ENCODE measurements at places on chromosomes 2 and 18. TPM values are rescaled to one million over a fixed set of nuclear protein-coding genes. Genes with fewer than 3 reads are reported as not detected.

- no peak for DNase-seq
These were observed 8.0 kb upstream of the SERTAD2 start for GRCh38 chr2:64661741-64662169.

GRCh38 chr2:239778042-239778851, 246.9 kb downstream of the NDUFA10 start:
- DNase-seq, result no peak

GRCh38 chr2:170213651-170214050, 35.7 kb downstream of the MYO3B start:
- no peak for DNase-seq

DNA sequence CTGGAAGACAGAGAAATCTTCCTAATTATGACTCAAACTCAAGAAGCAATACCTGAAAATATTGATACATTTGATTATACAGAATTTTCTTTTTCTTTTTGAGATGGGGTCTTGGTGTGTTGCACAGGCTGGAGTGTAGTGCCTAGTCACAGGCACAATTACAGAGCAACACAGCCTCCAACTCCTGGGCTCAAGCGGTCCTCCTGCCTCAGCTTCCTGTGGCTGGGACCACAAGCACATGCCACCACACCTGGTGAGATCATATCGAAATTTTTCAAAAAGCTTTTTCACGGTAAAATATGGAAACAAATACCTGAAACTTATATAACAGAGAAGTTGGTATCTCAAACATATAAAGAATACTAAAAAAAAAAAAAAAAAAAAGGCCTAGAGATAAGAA, 27.9 kb downstream of the TGFBRAP1 start:
- DNase-seq, result no peak

DNA sequence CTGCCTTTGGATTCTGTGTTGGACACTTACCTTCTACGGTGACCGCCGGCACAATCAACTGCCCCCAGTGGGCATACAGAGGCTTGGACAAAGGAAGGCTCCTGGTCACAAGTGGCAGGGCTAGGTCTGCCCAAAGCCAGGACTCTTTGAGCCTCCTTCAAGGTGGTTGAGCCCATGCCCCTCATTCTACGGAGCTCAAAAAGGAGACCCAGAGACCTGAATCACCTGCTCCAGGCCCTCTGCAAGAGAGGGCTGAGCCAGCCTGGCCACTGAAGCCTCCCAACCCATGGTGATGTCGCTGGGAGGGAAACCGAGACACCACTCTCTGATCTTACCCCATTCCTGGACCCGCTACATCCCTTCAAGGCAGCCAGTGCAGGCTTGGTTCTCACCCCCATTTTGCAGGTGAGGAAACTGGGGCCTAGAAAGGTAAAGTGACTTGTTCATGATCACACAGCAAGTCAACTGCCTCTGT, 87.9 kb downstream of the INHBB start:
- DNase-seq, result no peak

DNA sequence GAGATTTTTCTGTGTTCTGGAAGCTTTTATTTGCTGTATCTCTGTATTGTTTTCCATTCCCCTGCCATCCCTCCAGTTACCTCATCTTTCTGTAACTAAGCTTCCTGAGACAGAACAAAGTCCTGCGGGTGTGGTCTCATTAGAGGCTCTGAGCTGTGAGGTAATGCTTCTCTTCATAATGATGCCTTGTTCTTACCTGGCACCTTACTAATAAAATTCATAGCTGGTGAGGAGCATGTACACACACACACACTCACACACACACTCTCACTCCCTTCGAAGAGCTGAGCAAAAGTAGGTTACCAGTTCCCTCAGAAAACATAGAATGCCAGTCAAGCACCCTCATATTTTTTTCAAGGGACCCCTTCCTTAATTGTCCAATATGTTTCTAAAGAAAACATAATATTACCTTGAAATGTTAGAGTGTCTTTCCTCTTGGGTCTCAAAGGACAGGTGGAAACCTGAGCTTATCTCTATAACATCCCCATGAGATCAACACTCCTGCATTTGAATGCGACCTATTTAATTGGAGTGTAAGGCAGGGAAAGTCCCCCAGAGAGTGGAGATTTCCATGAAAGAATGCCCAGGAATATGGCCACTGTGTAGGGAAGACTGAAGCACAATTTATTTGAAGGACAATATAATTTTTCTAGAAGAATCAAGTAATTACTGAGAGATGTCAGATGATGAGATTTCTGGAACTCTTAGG, 161.6 kb upstream of the NCK2 start:
- no peak for DNase-seq

GRCh38 chr18:57698571-57699276, 77.1 kb upstream of the NARS1 start:
- DNase-seq, result no peak

DNA sequence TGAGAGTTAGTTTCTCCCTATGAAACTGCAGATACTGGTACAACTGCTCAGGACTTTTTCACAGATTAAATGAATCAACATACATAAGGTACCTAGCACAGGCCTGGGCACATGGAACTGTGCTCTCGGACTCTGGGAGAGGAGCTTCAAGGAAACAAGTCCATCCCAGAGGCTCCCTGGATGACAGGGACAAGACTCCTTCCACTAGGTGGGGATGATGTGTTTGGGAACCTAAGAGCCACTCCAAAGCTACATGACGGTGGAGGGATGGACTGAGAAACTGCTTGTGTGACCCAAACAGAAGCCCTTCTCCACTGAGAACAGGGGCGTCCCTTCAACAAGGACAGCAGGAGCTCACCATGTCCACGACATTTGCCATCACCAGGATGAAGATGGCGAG, 37.1 kb downstream of the CENPO start:
- no peak for DNase-seq

- DNase-seq, result no peak
These were observed 17.1 kb upstream of the ATRAID start for GRCh38 chr2:27194538-27195354.

- DNase-seq, result peak; percentile 76
These were observed 1.4 kb upstream of the TTL start for GRCh38 chr2:112480530-112481049.

DNA sequence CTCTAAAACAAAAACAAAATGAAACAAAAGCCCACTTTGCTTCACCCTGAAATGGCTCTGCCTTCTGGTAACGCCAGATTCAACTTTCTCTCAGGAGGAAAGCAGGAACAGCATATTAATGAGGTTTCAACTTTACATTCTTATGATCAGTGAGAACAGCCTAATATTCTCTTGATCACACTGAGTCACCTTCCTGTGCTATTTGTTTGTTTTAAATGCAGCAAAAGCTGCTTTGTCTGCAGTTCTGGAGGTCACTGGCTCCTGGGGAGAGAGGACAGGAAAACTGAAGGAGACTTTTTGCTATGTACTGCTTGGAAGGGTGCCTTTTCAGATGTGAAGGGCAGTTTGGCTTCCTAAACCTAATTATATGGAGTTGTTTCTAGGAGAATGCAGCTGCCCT, 48.1 kb downstream of the MAIP1 start:
- DNase-seq, result no peak

- peak; percentile 45 for DNase-seq
These were observed 21.2 kb upstream of the RPL37A start for GRCh38 chr2:216477283-216478035.

GRCh38 chr2:108257757-108258331, 18.1 kb downstream of the SULT1C3 start:
- DNase-seq, result no peak

- DNase-seq, result no peak
These were observed 24.0 kb downstream of the DTNA start for GRCh38 chr18:34734056-34734455.

DNA sequence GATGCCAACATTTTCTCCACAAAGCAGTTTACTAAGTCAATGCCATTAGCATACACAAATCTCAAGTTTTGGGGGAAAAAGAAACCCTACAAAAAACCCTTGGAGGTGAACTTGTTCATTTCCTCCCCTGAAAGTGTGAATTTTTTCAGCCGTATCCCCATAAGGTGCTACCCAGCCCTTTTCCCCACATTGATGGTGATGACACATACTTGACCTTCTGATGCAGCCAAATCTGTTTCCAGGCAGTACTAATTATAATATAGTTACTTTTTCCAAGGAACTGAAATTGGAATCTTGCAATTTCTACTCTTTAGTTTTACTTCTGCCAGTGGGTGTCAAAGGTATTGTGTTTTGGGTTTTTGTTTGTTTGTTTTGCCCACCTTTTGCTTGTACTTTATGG, 474.5 kb downstream of the TGIF1 start:
- no peak for DNase-seq

- no peak for DNase-seq
These were observed 549 bp downstream of the MRPL35 start for GRCh38 chr2:86199834-86200177.

DNA sequence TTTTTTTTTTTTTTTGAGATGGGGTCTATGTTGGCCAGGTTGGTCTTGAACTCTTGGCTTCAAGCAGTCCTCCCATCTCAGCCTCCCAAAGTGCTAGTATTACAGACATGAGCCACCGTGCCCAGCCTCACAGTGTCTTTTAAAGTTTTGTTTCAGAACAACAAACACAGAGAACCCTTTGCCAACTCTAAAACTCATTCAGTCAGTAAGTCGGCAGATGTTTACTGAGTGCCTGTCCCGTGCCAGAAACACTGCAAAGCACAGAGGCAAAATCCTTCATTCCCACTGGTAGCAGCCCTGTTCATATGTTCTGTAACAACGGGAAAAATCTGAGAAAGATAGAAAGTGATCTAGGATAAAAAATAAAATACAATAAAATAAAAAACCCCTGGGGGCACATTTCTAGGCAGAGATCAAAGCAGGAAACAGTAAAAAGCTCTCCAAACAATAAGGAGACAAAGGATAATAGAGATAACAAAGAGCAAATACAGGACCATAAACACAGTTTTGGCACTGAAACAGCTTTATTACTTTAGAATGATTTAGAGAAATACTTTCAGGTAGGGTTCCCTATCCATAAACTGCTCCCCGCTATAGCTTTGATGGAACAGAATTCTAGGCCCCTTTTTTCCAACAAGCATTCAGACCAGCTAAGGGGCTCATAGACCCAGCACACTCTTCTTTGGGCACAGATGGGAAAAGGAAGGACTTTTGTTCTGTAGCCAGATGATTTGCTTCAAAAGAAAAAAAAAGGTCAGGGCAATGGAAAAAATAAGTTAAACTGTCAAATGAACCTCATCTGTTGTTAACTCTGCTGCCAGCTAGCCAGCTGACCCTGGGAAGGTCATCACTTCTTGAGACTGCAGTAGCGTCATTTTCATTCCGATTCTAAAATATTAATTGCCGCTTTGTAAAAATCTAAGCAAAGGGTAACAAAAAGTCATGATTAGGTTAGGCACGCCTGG, 212.3 kb downstream of the CDH20 start:
- no peak for DNase-seq

- DNase-seq, result no peak
These were observed 56.8 kb upstream of the SALL3 start for GRCh38 chr18:78922856-78923255.

GRCh38 chr2:216118474-216118873, 9.3 kb downstream of the XRCC5 start:
- DNase-seq, result no peak

GRCh38 chr2:24855022-24855622, 61.9 kb downstream of the CENPO start:
- no peak for DNase-seq

DNA sequence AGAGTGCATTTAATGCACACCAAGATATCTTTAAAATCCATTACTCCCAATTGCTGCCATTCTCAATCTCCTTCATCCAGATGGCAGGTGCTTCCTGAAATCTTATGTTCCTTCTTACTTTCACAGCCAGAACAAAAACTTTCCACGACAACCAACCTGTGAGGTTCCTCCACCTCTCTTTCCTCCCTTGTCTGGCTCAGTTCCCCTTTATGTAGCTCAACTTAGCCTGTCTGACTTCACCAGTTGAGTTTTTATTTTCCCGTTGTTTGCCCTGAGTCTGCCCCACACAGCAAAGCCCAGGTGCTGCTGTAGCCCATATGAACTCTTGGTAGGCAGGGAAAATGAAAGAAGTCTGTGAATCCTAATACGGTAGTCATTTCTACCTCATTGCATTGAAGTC, 112.5 kb downstream of the MREG start:
- no peak for DNase-seq

The XRCC5 gene
- total RNA-seq, result 510 TPM

The MTLN gene
- total RNA-seq, result 80.1 TPM

The LCT gene
- 0.31 TPM for total RNA-seq

The LRP1B gene
- total RNA-seq, result not detected

The SULT1C4 gene
- total RNA-seq, result not detected

The ARHGAP25 gene
- total RNA-seq, result 37.8 TPM

The SEMA4F gene
- total RNA-seq, result 3.5 TPM

The SNX17 gene
- 120 TPM for total RNA-seq

The ALLC gene
- total RNA-seq, result not detected

The TMEM178A gene
- not detected for total RNA-seq

The VPS54 gene
- 14.3 TPM for total RNA-seq

The PRKRA gene
- 52.4 TPM for total RNA-seq

The PLGLB1 gene
- total RNA-seq, result 0.85 TPM

The SPP2 gene
- total RNA-seq, result not detected

The LIMS3 gene
- not detected for total RNA-seq
